ENCODE measurements at places on chromosomes 16 and 17.

DNA sequence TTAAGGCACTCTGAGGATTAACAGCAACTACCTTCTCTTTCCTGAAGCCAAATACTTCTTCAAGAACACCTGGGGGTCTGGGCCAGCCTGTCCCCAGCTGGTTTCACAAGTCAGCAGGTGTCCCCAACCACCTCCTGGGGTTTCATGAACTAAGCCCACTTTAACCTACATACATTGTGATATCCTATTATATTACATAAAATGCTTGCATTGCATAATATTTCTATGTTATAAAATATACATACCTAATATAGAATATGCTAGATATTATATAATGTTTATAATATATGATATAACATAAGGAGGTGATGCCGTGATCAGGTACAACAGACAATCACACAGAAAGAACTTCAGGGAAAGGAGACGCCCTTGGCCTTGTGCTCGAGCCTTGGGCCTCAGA is 367.6 kb downstream of the C16orf95 start:
- DNase-seq: no peak

- DNase-seq: no peak
Measured at GRCh38 chr16:58198803-58199411, 1.0 kb upstream of the CSNK2A2 start.

DNA sequence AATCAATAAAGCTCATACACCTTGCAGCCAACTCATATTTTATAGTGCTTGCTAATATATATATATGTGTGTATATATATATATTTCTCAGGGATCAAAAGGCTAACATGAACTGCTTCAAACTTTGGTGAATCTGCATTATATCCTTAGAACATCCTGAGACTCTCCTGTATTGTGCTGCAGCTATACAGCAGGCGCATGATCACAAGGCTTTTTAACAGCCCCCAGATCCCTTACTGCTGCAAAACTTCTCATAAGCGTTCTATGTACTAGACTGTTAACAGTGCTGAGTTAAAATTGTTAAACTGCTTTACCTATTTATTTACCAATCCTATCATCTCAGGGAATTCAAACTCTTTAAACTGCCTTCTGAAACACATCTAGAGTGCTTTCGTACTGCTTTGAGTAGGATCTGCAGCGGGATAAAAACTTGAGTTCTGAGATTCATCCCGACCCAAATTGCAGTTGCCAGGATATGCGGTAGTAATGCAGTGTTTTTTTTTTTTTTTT is 1.3 kb downstream of the GPATCH8 start:
- no peak for DNase-seq

DNA sequence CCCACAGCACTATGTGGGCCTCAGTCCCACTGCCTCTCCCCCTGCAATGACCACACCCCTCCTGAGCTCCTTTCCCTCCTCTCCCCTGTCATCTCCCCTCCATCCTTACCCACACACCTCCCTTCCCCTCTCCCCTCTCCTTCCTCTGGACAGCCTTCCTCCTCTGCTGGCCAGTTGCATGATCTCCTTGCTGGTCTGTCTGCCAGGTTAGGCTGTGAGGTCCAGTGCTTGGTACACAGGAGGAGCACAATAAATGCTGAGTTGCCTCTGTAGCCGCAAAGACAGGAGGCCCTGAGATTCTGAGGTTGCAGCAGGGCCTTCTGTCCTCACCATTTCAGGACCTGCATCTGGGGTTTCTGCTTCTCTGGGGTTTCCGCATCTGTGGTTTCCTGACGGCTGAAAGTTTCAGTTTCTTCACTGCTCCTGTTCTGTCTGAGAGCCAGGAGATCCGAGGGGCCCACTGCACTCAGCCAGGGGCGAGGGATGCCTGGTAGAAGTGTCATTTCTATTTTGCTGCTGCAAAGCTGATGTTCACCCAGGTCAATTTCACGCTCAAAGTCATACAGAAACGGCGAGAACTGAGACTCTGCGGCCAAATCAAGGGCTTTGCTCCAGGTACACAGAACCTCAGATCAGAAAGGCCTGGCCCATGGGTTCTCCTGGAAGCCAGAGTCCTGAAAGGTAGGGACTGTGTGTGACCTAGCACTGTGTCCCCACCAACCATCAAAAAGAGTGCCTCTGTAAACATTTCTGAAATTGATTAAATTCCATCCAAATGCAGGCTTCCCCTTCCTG is 4.6 kb upstream of the SLC12A3 start:
- DNase-seq: no peak

GRCh38 chr17:79440251-79440650 is 170.6 kb downstream of the RBFOX3 start:
- DNase-seq: no peak

GRCh38 chr17:68737761-68738443 is 136.7 kb upstream of the FAM20A start:
- no peak for DNase-seq

DNA sequence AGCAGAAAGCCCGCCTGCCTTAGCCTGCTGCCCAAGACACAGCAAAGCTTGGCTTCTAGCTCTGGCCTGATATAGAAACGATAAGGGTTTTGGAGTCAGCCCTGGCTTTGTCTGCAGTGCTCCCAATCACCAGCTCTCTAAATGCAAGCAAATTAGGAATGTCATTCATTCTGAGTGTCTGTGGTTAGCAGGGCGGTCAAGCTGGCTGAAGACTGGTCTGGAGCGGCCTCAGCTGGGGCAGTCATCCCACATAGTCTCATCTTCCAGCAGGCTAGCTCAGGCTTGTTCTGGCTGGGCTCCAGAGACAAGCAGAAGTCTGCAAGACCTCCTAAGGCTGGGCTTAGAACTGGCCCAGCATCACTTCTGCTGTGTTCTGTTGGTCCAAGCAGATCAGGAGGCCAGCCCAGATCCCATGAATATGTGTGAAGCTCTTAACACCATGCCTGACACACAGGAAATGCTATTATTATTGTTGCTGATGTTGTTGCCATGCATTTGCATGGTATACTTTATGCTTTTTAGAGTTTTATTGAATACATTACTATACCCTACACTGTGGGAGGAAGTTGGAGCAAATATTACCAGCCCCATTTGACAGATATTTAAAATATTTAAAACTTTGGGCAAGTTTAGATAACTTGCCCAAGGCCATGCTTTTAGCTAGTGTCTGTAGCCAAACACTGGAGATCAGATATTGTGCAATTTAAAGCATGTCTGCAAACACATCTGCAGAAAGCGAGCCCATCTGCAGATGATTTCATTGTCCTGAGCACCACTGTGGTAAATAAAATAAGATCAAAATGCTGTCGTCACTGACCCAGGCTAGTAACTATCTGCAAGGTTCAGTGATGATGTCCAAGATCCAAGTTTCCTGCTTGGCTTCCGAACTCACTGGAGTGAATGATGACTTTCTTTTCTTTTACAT is 24.8 kb downstream of the TMC7 start:
- DNase-seq: no peak

DNA sequence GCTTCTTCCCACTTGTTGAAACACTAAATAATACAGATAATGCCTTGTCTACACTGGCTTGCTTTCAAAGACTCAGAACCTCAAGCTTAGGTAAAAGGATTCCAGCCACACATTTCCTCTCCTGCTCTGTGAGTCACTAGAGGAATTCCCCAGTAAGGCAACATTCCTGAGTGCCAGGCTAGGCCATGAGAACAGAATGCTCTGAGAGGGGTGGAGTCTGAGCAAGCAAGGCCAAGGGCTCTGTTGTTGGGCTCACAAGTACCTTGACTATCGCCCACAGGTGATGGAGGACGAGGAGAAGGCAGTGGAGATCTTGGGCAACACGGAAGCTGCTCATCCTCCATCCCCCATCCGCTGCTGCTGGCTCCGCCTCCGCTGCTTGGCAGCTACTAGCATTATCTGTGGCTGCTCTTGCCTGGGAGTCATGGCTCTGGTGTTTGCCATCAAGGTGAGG is 6.7 kb upstream of the PHKG2 start:
- DNase-seq: no peak

DNA sequence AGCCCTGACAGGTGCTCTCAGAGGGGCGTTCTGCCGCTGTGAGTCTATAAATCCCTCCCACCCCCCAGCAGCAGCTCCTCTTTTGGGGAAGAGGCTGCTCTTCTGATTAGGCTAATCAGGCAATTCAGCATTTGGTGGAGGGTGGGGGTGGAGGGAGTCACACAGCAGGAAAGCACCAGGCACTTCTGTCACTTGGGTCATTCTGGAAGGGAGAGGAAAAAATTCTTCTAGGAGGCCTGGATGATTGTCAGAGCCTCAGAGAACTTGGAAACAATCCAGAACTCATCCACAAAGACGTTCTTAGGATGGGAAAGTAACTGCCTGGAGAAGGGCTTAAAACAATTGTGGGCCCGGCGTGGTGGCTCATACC is 7.3 kb upstream of the SSTR2 start:
- DNase-seq: no peak

- DNase-seq: no peak
Measured at GRCh38 chr16:59591480-59591879, 857.4 kb upstream of the GOT2 start.

DNA sequence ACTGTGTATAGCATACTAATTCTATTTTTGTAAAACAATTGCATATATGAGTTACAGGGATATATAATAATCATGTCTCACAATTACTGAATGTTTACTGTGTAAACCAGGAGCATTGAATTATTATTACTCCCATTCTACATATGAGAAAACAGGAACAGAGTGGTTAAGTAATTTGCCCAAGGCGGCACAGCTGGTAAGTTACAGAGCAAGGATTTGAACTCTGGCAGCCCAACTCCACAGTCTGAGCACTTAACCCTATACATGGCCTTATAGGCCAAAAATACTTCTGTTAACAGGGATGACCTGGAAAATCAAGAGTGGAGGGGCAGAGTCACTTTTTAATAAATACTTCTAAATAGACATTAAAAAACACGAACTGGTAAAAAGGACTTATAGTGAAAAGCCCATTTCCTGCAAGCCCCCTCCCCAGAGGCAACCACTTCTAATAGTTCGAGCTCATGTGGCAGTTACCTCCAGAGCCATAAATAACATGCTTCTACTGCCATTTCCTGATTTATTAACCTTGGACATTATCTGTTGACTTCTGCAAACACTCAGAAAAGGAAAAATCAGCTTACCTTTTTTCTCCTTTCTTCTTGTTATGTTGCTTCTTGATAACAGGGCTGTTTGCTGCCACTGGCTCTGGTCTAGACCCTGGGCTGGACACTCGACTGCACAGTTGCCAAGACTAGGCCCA is 22.1 kb upstream of the ADGRG1 start:
- no peak for DNase-seq

GRCh38 chr17:19002805-19003542 is 1.6 kb downstream of the FAM83G start:
- DNase-seq: no peak

DNA sequence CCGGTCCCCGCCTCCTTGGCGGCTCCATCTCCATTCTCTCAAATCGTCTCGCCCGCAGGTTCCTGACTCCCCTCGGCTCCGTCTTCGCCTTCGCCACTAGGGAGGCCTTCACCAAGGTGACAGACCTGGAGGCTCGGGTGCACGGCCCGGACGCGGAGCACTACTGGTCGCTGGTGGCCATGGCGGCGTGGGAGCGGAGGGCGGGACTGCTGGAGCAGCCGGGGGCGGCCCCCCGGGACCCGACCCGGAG is 862 bp downstream of the GLTPD2 start:
- no peak for DNase-seq

DNA sequence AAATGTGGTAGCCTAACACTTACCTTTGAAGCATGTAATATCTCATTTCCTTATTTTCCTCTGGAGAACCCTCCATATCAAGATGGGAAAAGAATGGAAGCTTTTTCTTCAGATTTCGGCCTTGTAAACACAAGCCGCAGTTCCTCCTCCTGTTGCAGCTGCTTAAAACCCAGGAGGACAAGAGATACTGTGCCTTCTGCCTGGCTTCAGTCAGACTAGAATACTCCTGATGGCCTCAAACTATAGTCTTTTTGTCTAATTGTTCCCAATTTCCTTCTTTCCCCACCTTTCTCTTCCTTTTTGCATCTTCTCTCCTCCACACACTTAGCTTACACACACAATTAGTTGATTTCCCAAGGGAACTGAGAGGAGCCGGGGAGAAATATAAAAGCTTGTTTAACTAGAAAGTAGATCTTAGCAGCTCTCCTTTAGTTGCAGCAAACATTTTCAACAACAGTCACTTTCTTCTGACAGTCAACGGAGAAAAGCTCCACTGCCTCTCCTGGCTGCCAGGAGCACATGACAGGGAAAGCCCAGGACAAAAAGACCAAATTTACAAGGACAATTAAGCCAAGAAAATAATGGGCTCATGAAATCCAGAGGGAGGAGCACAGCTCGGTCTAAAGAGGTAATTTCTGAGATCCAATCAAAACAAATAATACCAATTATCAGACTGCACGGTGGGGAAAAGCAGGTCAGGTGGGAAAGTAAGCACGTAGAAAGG is 76.4 kb upstream of the C17orf78 start:
- no peak for DNase-seq

- DNase-seq: no peak
Measured at GRCh38 chr17:75654176-75654575, 12.8 kb downstream of the RECQL5 start.

DNA sequence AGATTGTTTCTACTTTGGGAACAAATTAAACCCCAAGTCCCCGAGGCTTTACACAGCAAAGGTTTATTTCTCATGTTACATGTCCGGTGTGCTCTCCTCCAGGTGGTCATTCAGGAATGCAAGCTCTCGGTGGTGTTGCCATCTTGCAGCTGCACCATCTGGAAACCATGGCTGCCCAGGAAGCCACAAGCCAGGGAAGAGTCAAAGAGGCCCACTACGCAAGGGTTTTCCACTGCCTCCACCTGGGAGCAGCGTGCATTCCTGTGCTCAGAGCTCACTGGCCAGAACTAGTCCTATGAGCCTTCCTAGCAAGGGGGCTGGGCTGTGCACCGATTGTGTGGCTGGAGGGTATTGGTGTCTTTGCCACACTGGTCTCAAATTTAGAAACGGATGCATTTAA is 128.8 kb upstream of the FOXF1 start:
- no peak for DNase-seq

DNA sequence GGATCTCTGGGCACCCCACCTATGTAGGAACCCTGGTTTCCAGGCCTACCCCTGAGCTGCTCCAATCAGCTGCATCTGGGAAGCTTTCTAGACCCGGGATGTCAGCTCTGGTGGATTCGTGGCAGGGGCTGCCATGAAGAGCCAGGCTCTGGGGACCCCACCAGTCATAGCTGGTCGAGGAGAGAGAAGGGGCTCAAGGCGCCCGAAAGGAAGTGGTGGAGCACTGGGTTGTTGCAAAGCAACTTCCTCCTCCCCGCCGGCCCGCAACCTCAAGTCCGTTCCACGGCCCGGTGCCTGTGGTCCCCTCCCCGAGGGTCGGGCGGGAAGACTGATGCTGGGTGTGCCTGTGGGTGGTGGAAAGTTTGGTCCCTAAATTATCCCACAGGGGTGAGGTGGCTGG is 10.2 kb downstream of the TBKBP1 start:
- no peak for DNase-seq

GRCh38 chr17:66044083-66044482 is 147.8 kb downstream of the CEP112 start:
- no peak for DNase-seq

DNA sequence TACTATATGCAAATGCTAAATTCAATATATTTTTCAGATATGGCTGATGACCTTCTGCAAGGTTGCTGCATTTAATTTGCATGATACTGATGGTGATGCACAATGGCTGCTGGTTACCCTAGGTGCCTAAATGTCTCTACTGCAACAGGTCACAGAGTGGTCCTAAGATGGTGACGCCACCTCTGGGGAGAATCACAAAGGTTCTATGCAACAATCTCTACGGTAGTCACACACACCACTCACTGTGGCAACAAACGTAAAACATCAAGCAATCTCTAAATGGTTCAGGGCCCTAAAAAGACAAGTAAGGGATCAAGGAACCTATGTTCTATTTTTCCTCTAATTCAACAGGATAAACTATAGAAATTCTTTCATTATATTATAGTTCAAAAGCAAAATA is 293.3 kb downstream of the CEP112 start:
- DNase-seq: no peak

All from stimulated activated CD4-positive, alpha-beta T cell treated with anti-CD3 and anti-CD28 coated beads, Interleukin-1b, Interleukin-23, amount 100 ng/mL, for 1 hour (primary cell).